Muscle of leg (tissue), 16 donors: ENCODE measurements at places on chromosomes 3 and 15. TPM values are rescaled to one million over a fixed set of nuclear protein-coding genes. Genes with fewer than 3 reads are reported as not detected.

DNA sequence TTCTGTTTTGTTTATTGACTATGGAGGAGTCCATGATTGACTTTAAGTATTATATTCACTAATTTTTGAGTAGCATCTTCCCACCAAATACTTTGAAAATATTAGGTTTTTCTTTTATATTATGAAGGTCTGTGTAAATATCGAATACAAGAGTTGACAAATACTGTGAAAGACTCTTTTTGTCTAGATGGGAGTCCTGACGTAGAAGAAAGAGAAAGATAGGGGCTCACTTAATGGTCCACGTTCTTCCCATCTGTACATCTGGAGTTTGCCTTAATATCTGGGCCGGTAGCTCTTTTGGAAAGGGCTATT is 7.8 kb upstream of the UTS2B start:
- H3K4me1 ChIP-seq: no peaks in the 10 kb centered on the region
- H3K4me3 ChIP-seq: no peak overlapping the region
- no peak for DNase-seq
- H3K27ac ChIP-seq: no peak overlapping the region
- no peaks in the 10 kb centered on the region for H3K36me3 ChIP-seq
- no peaks in the 10 kb centered on the region for H3K27me3 ChIP-seq

DNA sequence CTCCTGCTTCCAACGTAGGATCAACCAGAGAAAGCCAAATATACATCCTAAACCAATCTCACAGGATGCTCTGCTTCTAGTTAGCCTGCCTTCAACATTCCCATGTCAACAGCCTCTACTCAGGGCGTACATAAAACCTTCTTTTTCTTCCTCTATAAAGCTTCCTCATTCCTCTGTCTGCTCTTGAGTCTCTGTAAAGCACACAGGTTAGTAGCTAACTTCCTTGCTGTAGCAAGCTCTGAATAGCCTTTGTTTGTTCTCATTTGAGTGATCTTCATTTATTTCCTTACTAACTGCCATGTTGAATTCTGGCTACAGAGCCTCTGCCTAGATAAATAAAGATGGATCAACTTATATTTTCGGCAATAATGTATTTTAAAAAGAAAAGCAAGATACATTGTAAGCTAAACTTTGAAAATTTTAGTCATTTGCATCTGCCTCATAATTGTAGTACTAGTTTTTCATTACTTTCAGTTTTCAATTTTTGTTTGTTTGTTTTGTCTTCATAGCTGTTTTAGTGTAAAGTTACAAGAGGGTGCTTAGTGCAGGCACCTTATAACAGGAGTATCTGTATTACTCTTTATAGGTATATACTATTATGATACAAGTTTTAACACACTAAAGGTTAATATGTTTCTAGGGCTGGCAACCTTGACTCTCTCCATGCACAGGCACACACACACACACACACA is 498.2 kb downstream of the PYDC2 start:
- no peak overlapping the region for H3K27ac ChIP-seq
- no peak overlapping the region for H3K4me3 ChIP-seq
- no peaks in the 10 kb centered on the region for H3K27me3 ChIP-seq
- no peaks in the 10 kb centered on the region for H3K4me1 ChIP-seq

GRCh38 chr3:181941250-181941649 is 229.5 kb downstream of the SOX2 start:
- no peaks in the 10 kb centered on the region for H3K27me3 ChIP-seq
- DNase-seq: no peak
- H3K27ac ChIP-seq: no peak overlapping the region
- H3K4me1 ChIP-seq: no peaks in the 10 kb centered on the region
- H3K4me3 ChIP-seq: no peak overlapping the region
- no peaks in the 10 kb centered on the region for H3K36me3 ChIP-seq

- DNase-seq: peak; percentile 2
- H3K27me3 ChIP-seq: no peaks in the 10 kb centered on the region
- H3K36me3 ChIP-seq: no peaks in the 10 kb centered on the region
- H3K27ac ChIP-seq: no peak overlapping the region
- H3K4me3 ChIP-seq: no peak overlapping the region
Measured at GRCh38 chr15:24039683-24040082, 352.6 kb upstream of the NDN start.

GRCh38 chr3:127747751-127748521 is 74.4 kb downstream of the MGLL start:
- peak; percentile 70 for DNase-seq
- no peak overlapping the region for H3K27ac ChIP-seq
- H3K27me3 ChIP-seq: no peaks in the 10 kb centered on the region
- peaks cover 83% of the 10 kb centered on the region for H3K4me1 ChIP-seq

GRCh38 chr15:42163947-42164550 is 7.6 kb upstream of the PLA2G4F start:
- H3K27me3 ChIP-seq: no peaks in the 10 kb centered on the region
- DNase-seq: no peak
- H3K4me3 ChIP-seq: no peak overlapping the region
- H3K36me3 ChIP-seq: peaks cover 91% of the 10 kb centered on the region

- H3K4me1 ChIP-seq: no peaks in the 10 kb centered on the region
- peaks cover 16% of the 10 kb centered on the region for H3K27me3 ChIP-seq
- no peaks in the 10 kb centered on the region for H3K36me3 ChIP-seq
- no peak overlapping the region for H3K27ac ChIP-seq
- H3K4me3 ChIP-seq: no peak overlapping the region
Measured at GRCh38 chr3:79019924-79020173, 747.9 kb downstream of the ROBO1 start.

- H3K27me3 ChIP-seq: no peaks in the 10 kb centered on the region
- no peak overlapping the region for H3K4me3 ChIP-seq
- DNase-seq: no peak
- H3K27ac ChIP-seq: no peak overlapping the region
Measured at GRCh38 chr15:51688863-51689262, 7.6 kb downstream of the SCG3 start.

DNA sequence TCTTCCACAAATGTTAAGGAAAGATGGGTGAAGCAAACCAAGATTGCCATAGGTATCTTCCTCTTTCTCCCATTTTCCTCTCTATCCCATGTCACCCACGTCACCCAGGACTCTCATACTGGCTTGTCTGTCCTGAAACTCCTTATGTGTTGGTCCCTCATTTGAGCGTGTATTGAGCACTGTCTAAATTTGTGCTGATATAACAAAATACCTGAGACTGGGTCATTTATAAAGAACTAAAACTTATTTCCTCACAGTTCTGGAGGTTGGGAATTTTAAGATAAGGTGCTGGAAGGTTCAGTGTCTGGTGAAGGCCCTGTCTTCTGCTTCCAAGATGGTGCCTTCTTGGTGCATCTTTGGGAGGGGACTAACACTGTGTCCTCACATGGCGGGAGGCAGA is 186.9 kb upstream of the SLC24A5 start:
- no peak overlapping the region for H3K27ac ChIP-seq
- H3K27me3 ChIP-seq: no peaks in the 10 kb centered on the region
- no peak for DNase-seq
- peaks cover 5% of the 10 kb centered on the region for H3K4me1 ChIP-seq
- no peak overlapping the region for H3K4me3 ChIP-seq

DNA sequence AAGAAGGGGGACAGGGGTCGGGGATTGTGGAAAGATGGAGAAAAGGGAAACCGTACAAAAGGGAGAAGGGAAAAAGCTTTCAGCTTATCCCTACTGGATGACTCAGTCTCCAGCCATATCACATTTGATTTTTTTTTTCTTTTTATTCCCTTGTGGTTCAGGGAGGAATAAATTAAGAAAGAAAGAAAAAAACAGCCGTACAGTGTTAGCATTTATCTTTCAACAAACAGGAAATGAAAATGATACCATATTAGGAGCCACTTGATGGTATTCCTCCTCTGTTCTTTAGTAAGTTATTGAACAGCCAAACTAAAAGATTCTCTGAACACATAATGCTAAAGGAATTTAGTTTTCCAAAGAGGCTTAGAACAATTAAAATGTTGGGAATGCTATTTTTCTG is 594.4 kb downstream of the FOXP1 start:
- no peak overlapping the region for H3K27ac ChIP-seq
- peak; percentile 47 for DNase-seq
- H3K36me3 ChIP-seq: peaks cover 24% of the 10 kb centered on the region
- no peak overlapping the region for H3K4me3 ChIP-seq
- H3K27me3 ChIP-seq: no peaks in the 10 kb centered on the region

GRCh38 chr15:39756806-39757522 is 25.7 kb downstream of the FSIP1 start:
- H3K27ac ChIP-seq: no peak overlapping the region
- DNase-seq: peak; percentile 91
- no peaks in the 10 kb centered on the region for H3K4me1 ChIP-seq
- H3K4me3 ChIP-seq: no peak overlapping the region
- no peaks in the 10 kb centered on the region for H3K36me3 ChIP-seq
- no peaks in the 10 kb centered on the region for H3K27me3 ChIP-seq

DNA sequence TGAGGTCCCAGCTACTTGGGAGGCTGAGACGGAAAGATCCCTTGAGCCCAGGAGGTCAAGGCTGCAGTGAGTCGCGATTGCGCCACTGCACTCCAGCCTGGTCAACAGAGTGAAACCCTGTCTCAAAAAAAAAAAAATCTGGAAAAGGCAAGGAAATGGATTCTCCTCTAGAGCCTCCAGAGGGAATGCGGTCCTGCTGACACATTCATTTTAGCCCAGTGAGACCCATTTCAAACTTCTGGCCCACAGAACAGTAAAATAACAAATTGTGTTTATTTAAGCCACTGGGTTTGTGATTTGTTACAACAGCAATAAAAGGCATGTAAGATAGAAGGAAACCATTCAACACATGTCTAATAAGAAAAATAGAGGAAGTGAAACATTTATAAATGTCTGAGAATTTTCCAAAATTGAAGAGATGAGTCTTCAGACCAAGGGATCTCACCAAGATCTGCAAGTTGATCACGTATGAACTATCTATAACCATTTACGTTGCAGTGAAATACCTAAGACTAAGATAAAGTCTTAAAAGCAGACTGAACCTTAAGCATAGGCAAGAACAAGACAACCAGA is at the start of gene HTR3E:
TSS of gene HTR3E (plus strand) at position 254 of the 573 bp plus-strand sequence. CDS start 466 bp downstream, outside the sequence.
- DNase-seq: no peak
- no peak within 1 kb of the TSS for H3K4me3 ChIP-seq
- peaks cover 2% of the 10 kb centered on the region for H3K4me1 ChIP-seq
- H3K36me3 ChIP-seq: no peaks in the 10 kb centered on the region
- H3K27me3 ChIP-seq: no peaks in the 10 kb centered on the region

DNA sequence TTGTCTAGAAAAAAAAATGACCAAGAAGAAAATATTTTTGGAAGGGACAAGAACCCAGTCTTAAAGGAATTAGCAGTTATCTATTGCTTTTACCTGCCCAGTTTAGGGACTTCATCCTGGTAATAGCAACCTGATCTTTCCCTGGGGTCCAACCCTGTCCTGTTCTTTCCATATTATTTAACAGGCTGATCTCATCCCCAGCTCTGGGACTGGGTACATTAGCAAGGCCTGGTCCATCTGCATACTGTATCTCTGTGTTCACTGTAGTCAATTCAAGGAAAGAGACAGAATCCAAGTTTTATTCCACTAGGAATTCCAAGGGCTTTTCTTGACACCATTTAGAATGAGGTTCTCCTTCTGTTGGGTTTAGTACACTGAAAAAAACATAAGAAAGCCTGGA is 191.7 kb upstream of the GADL1 start:
- H3K4me1 ChIP-seq: no peaks in the 10 kb centered on the region
- no peaks in the 10 kb centered on the region for H3K27me3 ChIP-seq
- no peaks in the 10 kb centered on the region for H3K36me3 ChIP-seq
- DNase-seq: peak; percentile 42
- no peak overlapping the region for H3K27ac ChIP-seq

DNA sequence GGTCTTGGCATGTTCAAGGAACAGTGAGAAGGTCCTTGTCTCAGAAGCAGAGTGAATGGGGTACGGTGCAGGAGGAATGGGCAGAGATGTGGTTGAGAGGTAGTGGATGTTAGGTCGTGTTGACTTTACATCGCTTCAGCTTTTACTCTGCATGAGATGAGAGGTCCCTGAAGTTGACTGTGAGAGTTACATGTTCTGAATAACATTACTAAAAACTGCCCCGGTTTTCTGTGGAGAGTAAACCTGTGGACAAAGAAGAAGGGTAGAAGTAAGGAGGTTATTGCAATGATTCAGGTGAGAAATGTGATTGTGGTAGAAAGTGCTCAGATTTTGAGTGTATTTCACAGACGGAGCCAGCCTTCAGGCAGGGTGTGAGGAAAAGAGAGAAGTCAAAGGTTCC is 105.6 kb downstream of the ARNT2 start:
- peaks cover 2% of the 10 kb centered on the region for H3K27me3 ChIP-seq
- no peak overlapping the region for H3K27ac ChIP-seq
- no peak for DNase-seq
- no peaks in the 10 kb centered on the region for H3K36me3 ChIP-seq

DNA sequence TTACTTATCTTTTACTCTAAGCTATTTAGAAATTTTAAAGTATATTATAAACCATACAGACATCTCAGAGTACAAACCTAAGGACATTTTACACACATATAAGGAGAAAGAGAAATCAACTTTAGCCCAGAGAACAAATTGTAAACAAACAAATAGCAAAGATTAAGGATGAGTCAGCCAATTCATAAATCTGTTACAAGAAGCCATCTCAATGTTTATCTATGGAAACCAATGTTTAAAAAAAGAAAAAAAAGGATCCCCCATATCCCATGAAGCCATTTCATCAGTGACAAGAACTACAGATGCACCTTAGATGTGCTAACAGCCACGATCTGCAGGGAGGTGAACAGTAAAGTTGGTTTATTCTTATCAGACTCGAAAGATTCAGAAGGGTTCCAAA is 437.1 kb downstream of the SHQ1 start:
- H3K4me1 ChIP-seq: no peaks in the 10 kb centered on the region
- H3K4me3 ChIP-seq: no peak overlapping the region

GRCh38 chr3:183274609-183275008 is 21.6 kb downstream of the B3GNT5 start:
- no peak overlapping the region for H3K27ac ChIP-seq
- no peak for DNase-seq
- no peaks in the 10 kb centered on the region for H3K27me3 ChIP-seq

DNA sequence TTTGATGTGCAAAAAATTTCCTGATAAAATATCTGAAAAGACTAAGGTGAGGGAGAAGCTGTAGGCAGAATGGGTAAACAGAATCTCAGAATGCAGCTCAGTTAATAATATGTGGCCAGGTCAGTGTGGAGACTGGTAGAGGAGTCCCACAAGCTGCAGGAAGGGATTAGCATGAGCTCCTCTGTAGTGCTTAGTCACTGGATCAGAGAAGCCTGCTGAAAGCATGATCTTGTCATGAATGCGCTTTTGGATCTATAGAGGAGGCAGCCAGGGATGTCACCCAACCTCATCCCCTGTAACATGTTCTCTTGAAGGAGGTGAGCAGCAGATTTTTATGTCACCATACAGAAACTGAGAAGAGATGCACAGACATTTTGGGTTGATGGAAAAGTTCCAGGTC is 1035.3 kb upstream of the GBE1 start:
- no peak overlapping the region for H3K27ac ChIP-seq
- no peaks in the 10 kb centered on the region for H3K36me3 ChIP-seq
- no peak for DNase-seq
- H3K4me1 ChIP-seq: no peaks in the 10 kb centered on the region
- no peak overlapping the region for H3K4me3 ChIP-seq
- no peaks in the 10 kb centered on the region for H3K27me3 ChIP-seq

GRCh38 chr3:188060840-188061544 is 93.0 kb upstream of the LPP start:
- H3K36me3 ChIP-seq: no peaks in the 10 kb centered on the region
- no peak overlapping the region for H3K27ac ChIP-seq
- no peaks in the 10 kb centered on the region for H3K4me1 ChIP-seq
- H3K27me3 ChIP-seq: no peaks in the 10 kb centered on the region

The CYP1A2 gene
- total RNA-seq: not detected

The GOLGA8O gene
- 1.4 TPM for total RNA-seq

The CDCP1 gene
- 0.04 TPM for total RNA-seq

The FETUB gene
- total RNA-seq: 0.04 TPM

The REC114 gene
- not detected for total RNA-seq

The MOBP gene
- not detected for total RNA-seq

The ATP13A5 gene
- 0.09 TPM for total RNA-seq

The ELL3 gene
- total RNA-seq: 2.3 TPM

The GTPBP8 gene
- 19.2 TPM for total RNA-seq
